ENCODE measurements at places on chromosomes 11 and 22.

- no peak for DNase-seq
These were observed 118.6 kb upstream of the RASSF10 start for GRCh38 chr11:12890476-12890875.

DNA sequence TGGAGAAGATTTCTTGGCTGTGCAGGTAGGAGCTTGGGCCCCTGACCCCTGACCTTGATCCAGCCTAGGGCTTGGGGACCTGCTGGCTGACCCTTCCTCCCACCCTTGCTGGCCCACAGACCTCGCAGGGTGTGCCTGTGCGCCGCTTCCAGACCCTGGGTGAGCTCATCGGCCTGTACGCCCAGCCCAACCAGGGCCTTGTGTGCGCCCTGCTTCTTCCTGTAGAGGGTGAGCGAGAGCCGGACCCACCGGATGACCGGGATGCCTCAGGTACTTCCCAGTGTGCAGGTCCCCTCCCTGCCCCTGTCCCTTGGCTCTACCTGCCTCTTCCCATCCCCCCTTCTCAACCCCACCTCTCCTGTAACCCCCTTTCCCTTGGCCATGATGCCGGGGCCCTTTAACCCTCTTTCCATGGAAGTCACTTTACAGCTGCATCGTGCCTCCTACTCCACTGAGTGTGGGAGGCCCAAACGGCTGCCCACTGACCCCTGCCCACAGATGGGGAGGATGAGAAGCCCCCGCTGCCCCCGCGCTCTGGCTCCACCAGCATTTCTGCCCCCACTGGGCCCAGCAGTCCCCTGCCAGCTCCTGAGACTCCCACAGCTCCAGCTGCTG, 3.8 kb downstream of the INPPL1 start:
- DNase-seq: no peak

DNA sequence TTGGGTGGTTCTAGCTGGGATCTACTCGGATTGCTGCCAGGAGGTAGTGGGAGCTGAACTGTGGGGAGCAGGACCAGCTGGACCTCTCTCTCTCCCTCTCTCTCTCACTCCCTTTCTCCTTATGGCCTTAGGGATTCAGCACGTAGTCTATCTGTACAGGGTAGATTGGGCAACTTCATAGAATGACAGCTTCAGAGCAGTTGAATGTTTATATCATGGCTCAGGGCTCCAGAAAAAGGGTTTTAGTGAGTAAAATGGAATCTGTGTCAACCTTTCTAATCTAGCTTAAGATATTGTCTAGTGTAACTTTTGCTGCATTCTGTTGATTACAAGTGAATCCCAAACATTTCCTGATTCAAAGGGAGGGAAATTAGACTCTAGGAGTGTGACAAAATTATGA, 127.7 kb upstream of the PDGFD start:
- DNase-seq: no peak

- no peak for DNase-seq
These were observed 1.4 kb downstream of the MED15 start for GRCh38 chr22:20508815-20509271.

DNA sequence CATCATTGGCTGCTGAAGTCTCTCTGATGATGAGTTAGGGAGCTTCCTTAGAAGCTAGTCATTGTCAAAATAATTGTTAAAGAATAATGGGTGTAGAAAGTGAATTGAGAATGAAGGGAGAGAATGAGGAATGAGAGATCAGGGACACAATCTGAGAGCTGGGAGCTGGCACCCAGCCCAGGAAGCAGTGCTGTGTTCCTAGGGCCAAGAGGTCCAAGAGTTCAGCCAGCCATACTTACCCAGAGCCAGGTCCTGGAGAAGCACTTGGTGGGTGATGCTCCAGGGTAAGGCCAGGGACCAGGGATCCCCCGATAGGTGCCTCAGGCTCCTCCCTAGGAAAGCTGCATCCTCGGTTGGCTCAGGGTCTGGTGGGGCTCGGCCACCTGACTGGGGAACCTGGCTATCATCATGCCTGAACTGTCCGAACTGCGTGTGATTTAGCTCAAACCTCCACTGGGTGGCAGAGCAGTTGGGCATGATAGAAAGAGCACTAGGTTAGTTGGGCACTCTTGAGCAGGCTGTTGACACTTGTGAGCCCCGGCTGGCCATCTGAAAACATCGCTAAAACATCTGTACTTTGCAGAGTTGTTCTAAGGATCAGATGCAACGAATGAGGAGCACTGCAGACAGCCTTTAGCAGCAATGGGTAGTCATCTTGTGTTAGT, 123.9 kb upstream of the NCAM1 start:
- no peak for DNase-seq

DNA sequence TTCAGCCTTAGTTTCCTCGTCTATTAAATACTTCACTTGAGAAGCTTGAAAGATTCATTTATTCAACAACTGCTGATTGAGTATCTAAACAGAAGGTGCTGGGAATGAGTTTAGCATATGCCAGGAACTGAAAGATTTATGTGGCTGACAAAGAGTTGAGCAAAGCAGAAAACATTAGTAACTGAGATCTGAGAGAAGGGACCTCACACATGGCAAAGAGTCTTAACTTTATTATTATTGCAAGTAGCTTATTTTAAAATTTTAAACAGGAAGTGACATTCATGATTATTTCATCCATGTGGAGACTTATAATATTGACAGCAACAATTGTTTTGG, 133.6 kb downstream of the CASP12 start:
- no peak for DNase-seq

DNA sequence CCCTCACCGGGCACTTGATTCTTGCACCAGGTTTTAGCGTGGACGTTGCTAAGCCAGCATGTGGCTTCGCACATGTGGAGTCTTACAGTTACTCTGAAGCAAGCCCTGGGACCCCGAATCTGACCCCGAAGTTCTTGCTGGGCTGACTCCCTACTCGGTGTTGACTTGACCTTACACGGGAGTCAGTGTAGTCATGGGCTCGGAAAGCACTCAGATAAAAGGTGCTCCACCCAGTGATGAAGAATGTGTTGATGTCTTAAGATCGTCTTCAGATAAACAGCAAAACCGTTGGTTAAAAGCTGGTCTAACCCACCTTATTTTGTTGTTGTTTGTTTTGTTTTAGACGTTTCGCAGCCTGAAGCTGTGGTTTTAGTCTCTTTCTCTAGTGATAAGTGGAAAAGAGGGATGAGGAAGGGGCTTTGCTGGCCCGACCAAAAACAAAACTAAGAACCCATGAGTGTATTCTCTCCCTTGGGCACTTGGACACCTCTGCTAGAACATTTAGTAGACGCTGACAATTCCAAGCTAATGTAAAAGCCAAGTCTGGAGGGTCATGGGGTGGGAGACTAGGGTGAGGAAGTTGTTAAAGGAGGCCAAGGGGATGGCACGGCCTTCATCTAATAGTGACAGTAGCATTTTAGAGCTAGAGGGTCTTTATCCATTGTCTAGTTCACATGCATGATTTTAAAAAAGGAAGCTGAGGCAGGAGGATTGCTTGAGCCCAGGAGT, 69.9 kb downstream of the BCR start:
- DNase-seq: no peak

- DNase-seq: no peak
These were observed 451.3 kb downstream of the TBC1D22A start for GRCh38 chr22:47213571-47214230.

DNA sequence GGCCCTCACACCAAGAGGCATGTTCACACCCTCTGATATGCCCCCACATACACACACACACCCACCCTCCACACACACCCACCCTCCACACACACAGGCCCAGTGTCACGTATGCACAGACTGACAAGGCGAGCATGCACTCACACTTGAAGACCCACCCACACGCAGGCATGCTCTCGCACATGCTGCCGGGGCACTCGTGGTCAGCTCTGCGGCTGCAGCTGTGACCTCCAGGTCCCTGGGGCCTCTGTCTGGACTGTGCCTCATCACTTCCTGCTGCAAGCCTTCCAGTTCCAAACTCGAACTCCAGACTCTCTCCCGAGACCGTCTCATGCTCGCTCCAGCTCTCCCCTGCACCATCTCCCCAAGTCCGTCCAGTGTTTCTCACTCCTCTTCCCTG, 9.5 kb downstream of the DCHS1 start:
- no peak for DNase-seq

GRCh38 chr11:47998345-47998732, 18.0 kb downstream of the PTPRJ start:
- DNase-seq: no peak

DNA sequence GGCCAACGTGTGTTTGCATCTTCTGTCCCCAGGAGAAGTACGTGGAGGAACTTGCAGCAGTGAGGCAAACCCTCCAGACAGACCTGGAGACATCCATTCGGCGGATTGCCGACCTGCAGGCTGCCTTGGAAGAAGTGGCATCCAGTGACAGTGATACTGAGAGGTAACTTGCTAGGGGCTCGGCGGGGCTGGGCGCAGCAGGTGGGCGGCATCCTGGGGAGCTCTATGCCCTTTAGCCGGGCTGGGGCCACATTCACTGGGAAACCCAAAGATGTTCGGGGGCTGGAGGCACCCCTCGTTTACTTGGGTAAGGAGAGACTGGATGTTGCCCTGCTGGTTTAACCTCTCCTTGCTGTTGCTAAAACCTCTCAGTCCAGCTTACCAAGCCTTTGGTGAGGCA, 176.9 kb upstream of the SEZ6L start:
- DNase-seq: no peak

GRCh38 chr22:17131686-17132085, 10.5 kb upstream of the TMEM121B start:
- DNase-seq: no peak

GRCh38 chr11:78414321-78415051, 3.1 kb downstream of the GAB2 start:
- no peak for DNase-seq

DNA sequence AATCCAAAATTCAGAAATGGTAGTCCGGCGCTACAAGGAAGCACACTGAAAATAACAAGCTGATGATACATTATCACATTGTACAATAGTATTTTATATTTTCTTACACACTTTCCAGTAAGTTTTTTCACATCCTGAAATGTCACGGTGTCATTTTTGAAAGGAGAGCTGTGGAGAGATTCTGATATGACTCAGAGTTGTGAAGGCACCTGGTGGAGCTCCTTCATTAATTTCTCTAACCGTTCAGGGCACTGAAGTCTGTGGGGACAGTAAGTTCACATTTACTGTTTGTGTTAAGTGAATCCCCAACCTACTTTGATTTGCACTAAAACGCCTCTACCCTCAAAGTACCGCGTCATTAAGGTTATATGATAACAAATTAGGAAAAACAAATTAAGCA, 13.3 kb downstream of the LDHAL6A start:
- no peak for DNase-seq

- no peak for DNase-seq
These were observed 105.4 kb upstream of the CSNK2A3 start for GRCh38 chr11:11458485-11458884.

DNA sequence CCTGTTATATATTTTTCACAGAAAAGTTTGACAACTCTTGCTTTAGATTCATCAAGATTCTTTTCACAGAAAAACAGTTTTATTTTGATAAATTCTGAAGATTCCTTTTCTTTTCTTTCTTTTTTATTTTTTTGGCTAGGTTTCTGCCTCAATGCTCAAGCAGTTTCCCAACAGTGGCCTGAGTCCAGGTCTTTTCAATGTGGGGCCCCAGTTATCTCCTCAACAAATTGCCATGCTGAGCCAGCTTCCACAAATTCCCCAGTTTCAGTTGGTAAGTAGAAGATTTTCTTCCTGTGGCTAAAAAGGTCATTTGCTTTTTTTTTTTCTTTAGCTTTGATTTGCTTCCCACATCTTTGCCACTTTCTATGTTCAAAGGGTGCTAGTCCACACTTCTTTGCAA, 46.0 kb upstream of the ADSL start:
- no peak for DNase-seq

DNA sequence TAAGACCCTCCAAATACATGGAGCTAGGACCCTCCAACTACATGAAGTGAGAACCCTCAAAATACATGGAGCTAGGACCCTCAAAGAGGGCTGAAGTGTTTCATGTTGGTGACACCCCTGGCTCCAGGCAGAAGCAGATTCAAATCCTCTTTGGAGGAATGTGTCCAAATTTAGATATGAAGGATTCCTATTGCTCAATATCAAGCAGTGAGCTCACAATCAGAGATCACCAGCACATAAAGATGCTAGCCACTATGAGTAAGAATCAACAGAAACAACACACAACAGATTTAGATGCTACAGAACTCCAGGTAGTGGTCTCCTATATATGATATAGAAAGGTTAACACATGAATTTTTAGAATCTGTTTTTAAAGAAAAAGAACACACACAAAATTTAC, 11.2 kb upstream of the RAB3IL1 start:
- no peak for DNase-seq

- DNase-seq: no peak
These were observed 26.7 kb upstream of the DDI1 start for GRCh38 chr11:104009744-104010143.

DNA sequence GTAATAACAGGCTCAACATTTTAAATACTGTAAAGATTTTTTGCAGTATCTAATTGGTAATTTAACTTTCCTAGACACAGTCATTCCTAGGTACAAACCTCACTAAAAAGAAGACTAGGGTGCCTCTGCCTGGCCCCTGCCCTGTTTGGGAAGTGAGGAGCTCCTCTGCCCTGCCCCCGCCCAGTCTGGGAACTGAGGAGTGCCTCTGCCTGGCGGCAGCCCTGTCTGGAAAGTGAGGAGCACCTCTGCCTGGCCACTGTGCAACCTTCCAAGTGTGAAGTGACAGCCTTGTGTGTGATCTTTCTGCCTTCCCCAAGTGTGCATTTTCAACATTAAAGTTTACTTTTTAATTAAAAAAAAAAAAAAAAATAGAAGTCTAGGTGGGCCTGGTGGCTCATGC, 4.2 kb downstream of the CHORDC1 start:
- no peak for DNase-seq

DNA sequence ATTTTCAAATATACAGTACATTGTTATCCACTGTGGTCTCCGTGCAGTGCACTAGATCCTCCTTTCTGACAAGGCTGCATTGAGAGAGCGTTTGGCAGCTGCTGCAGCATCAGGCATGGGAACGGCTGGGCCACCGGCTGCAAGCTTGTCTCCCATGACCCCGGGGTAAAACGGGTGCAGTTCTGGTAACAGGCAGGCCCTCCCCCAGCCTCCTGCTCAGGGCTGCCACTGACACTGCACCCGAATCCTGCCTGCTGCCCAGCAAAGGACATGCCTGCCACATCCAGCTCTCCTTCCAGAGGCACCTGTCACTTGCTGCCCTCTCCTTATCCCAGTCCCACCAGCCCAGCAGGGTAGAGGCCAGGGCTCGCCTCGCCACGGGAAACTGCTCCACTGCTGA, 124.5 kb upstream of the TMEM45B start:
- no peak for DNase-seq

DNA sequence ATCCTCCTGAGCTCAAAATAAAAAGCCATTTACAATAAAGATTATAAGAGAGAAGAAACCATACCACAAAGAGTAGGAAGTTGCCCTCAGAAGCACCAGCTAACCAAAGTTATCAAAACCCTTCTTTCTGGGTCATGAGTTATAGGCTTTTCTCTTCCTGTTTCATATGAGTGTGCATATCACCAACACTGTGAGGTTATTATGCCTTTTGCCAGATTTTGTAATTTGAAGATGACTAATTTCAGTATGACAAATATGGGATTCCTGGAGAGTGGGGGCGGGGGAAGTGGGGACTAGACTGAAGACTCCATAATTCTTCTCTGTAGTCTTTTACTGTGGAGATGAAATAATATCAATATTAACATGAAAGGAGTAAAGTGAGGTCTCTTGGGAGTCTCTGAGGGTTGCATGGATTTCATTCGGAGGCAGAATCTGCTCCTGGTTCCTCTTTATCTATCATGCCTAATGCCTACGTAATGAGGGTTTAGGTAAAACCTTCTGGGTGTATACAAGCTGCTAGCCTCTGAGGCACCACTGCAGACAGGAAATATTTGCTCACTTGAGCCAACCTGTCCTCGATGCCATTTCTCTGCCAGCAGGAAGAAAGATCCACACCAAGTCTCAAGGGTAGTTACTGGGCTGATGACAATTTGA, 2.1 kb downstream of the LPXN start:
- peak; percentile 50 for DNase-seq

GRCh38 chr22:41998361-41999261, at the start of gene WBP2NL:
WBP2NL (plus strand) TSS chr22:41998788; CDS start chr22:41998819, 31 bp downstream.
- peak; percentile 87 for DNase-seq
